Skeletal muscle cell (primary cell): ENCODE measurements at places on chromosomes 6 and 20.

- no peak for DNase-seq
These were observed 12.2 kb downstream of the TOP1 start for GRCh38 chr20:41040855-41041254.

DNA sequence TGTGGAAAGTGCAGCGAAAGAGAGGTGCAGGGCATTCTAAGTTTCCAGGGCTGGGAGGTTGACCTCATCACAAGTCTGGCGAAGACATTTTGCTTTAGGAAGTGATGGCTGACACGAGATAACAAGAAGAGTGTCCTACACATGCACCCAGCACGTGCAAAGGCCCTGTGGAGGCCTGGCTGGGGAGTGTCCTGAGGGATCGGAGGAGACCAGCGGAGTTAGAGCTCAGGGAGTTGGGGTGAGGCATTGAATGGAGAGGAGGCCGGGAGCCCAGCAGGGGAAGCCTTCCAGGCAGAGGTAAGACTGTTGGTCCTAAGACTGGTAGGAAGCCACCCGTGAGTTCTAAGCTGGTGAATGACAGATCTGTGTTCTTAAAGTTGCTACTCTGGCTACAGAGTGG lies 58.4 kb downstream of the PPP1R14C start:
- no peak for DNase-seq

- no peak for DNase-seq
These were observed 40.2 kb downstream of the MRPL14 start for GRCh38 chr6:44086931-44087574.

- no peak for DNase-seq
These were observed 22.5 kb downstream of the SERINC1 start for GRCh38 chr6:122449069-122449468.

DNA sequence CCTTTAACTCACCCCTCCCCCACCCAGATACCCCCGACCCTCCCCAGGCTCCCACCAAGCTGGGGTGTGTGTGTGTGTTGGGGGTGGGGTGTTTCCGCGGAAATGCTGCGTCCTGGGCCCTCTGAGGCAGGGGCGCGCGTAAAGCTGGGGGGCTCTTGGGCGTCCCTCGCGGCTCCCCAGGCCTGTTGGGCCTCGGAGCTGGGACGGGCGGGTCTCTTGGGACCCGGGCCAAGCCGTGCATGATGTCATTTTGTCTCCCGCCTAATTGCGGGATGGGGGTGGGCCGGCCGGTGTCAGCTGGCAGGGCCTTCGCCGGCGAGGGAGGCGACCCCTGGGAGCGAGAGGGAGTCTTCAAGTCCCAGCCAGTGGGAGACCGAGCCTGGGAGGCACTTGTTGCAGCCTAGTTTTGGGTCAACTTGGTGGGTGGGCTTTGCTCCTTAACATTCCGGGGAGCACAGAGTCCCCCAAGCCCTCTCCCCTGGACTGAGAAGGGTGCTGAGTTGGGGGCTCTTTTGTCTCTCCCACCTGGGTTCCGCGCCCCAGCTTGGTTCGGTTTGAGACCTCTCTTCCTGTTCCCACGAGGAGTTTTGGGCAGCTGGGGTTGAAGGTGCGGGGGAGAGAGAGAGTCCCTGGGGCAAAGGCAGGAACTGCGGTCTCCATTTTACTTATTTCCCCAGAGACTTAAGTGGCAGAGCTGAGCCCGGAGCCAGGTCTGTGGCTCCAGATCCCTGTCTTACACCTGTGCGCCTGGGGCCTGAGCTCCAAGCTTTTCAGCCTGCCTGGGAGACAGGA lies 623 bp downstream of the MYBL2 start:
- no peak for DNase-seq

GRCh38 chr6:122202576-122203137 lies 196.8 kb upstream of the HSF2 start:
- DNase-seq = no peak

DNA sequence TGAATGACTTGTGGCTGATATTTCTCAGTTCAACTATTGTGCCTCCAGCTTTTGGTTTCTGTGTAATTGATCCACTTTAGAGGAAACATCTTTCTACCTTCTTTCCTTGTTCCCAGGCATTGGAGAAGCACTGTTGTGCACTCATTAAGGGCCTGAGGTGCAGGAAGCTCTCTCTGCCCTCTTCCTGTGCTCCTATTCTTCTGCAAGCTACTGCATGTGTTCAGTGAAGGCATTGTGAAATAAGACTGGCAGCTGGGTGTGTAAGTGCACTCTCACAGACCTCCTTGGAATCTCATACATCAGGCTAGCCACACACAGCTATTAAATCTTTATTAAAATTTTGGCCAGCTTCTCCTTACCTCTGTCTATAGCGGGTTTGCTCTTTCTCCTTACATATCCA lies 177.8 kb downstream of the OGFRL1 start:
- DNase-seq = no peak

- no peak for DNase-seq
These were observed 267.6 kb upstream of the ZFP64 start for GRCh38 chr20:52459150-52459549.

GRCh38 chr6:35651244-35651643 lies 37.5 kb downstream of the FKBP5 start:
- no peak for DNase-seq

- no peak for DNase-seq
These were observed 39.2 kb upstream of the LTV1 start for GRCh38 chr6:143803769-143804568.

DNA sequence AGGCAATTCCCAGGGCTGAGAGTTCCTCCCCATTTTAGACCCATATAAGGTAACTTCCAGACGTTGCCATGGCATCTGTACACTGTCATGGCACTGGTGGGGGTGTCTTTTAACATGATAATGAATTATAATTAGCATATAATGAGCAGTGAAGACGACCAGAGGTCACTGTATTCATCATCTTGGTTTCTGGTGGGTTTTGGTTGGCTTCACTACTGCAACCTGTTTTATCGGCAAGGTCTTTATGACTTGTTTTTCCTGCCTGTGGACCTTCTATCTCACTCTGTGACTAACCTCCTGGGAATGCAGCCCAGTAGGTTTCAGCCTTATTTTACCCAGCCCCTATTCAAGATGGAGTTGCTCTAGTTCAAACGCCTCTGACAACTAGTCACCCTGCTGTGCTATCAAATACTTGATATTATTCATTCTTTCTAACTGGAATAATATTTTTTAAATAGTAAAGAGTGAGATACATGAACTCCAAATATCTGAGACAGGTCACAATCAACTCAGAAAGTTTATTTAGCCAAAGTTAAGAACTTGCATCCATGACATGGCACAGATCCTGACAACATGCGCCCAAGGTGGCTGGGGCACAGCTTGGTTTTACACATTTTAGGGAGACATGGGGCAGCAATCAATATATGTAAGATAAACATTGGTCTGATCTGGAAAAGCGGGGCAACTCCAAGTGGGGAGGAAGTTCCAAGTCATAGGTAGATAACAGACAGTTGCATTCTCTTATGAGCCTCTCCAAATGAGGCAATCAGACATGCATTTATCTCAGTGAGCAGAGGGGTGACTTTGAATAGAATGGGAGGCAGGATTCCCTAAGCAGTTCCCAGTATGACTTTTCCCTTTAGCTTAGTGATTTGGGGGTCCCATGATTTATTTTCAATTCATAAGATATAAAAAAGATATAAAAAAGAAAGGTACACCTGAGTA lies 1.2 kb upstream of the UFL1 start:
- no peak for DNase-seq

- DNase-seq = no peak
These were observed 120.4 kb upstream of the SLC2A12 start for GRCh38 chr6:134172706-134173365.

- no peak for DNase-seq
These were observed 157.7 kb upstream of the B3GAT2 start for GRCh38 chr6:71114544-71114943.

DNA sequence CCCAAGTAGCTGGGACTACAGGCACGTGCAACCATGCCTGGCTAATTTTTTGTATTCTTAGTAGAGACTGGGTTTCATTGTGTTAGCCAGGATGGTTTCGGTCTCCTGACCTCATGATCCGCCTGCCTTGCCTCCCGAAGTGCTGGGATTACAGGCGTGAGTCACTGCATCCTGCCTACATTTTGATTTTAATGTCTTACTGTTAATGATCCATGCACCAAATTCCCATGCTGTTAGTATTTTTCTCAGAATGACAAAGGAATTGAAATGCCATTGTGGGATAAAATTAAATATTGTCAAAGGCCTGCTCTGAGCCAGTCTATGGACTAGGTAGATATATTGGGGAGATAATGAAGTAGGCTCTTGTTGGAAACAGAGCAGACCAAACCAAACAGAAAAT lies 28.2 kb downstream of the CBFA2T2 start:
- no peak for DNase-seq

GRCh38 chr6:143605906-143606521 lies 71.8 kb upstream of the PHACTR2 start:
- DNase-seq = no peak

- no peak for DNase-seq
These were observed 20.9 kb downstream of the COL9A3 start for GRCh38 chr20:62837790-62838127.

- no peak for DNase-seq
These were observed 2.6 kb downstream of the PACSIN1 start for GRCh38 chr6:34468378-34468892.

- peak; percentile 73 for DNase-seq
These were observed 11.9 kb upstream of the TMEM170B start for GRCh38 chr6:11525468-11526155.

DNA sequence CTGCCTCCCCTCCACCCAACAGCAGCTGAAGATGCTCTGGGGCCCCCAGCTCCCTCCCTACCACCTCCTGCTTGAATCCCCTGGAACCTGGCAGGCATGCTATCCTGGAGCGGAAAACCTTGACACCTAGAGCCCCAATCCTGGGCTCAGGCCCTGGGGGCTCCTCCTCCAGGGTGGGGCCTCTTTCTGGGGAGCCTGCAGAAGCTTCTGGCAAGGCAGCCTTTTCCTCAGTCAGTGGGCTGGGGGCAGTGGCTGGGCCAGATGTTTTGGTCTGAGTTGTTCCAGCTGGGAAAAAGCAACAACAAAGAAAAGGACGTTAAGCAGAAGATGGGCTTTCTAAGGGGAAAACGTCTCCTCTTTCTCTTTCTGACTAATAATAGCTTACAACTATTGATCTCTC lies 21.1 kb downstream of the KIAA1755 start:
- DNase-seq = no peak

DNA sequence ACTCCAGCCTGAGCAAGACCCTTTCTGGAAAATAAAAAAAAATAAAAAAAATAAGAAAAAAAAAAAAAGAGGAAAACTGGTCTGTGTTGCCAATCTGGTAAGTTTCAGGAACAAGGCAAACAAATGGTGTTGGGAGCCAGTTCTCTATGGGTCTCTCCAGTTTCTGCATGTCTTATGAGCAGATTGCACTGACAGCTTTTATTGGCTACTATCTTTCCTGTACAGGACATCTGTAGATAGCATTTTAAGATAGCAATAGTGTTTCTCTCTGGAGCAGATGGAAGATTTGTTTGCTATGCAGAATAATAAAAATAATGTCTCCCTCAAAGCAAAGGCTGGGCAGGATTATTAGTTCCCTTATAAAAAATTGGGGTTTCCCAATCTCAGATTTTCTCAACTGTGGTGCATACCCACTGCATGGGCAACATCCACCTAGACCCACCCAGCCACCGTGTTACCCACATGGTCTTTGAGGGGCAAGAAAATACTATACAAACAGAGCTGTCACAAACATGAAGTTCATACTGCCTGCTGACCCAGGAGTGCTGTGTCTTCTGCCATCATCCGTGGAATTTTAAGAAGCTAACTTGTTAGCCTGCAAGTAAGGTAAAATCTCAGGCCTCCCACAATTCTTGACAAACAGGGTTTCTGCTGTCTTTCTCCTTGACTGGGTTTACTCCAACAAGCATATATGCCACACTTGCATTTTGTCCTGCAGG lies 9.5 kb downstream of the GMDS start:
- DNase-seq = no peak

DNA sequence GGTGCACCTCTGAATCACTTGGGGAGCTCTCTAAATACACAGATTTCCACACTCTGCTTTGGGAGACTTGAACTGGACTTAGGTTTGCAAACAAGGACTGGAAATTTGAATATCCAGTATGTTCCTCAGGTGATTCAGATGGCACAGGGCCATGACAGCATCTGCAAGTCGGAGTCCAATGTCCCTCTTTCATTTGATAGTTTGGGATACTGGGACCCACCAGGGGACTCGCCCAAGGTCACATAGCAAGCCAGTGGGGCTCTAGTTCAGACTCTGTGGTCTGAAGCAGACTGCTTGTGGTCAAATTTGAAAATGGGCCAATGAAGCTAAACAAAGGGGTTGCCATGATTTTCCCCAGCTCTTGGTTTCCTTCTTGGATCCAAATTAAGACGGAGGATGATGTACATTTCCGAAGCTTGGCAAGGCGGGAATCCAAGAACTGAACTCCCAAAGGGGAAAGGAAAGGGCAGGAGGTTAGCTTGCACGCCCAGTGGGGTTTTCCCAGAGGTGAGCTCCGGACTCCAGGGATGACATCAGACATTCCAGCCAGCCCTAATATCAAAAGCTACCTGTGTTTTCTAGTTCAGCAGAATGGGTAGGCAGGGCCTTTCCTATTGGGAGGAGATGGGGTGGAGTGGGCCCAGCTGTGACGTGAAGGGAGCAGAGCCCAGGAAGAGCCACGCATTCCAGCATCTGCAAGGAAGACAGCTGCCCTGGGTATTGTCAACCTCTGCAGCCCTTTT lies 3.4 kb upstream of the SYS1 start:
- DNase-seq = no peak
